Iris pigment epithelial cell (primary cell): ENCODE measurements at places on chromosomes 16 and 17.

DNA sequence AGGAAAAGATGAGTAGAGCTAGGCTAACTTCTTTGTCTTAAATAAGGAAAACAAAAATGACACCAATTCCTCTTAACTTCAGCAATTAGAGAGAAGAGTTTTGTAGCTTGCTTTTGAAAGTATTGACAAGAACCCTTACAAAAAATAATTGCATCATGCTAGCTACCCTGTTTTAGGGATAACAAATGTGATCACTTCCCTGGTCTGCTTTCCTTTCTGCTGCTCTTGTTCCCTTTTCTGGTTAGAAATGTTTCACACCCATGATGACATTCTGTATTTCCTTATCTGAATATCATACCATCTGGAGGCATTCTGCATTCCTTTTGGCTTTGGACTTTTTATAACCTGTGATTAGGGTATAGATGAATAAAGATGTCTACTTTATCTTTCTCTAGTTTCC is 9.9 kb upstream of the SMIM36 start:
- no peak for DNase-seq

- DNase-seq, result no peak
Measured at GRCh38 chr16:76837872-76838271, 353.1 kb upstream of the MON1B start.

- no peak for DNase-seq
Measured at GRCh38 chr16:1244881-1245280, 4.4 kb downstream of the TPSAB1 start.

DNA sequence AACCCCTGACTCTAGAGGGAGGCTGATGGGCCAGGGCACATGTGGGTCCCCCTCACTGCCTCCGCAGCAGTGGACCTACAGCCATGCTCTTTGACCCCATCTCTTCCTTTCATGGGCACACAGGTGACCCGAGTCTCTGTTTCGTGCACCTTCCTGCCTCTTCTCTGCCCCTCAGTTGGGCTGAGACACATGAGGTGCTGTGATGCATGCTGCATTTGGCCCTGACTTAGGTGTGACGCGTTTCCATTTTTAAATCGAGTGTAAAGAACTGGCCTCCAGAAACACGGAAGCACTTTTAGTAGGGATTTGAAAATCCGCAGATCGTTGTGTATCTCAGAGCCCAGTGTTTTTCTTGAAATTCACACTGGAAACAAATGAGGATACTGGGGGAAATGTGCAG is 24.6 kb downstream of the C16orf90 start:
- no peak for DNase-seq

DNA sequence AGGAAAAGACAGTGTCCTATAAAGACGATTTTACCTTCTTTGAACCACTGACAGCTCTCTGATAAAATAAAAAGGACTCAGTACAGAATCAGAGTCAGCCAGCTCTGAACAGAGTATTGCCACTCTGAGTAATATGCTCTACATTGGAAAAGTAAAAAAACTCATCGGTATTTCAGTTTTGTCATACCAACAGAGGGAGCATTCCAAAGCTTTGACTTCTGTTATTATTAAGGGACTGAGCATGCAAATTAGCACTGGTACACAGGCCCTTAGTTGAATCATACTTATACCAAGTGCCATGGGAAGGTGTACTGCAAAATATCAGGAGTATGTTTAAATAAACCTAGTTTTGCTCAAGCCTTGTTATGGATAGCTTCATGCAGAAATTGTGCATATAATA is 509.0 kb upstream of the KIF2B start:
- no peak for DNase-seq

DNA sequence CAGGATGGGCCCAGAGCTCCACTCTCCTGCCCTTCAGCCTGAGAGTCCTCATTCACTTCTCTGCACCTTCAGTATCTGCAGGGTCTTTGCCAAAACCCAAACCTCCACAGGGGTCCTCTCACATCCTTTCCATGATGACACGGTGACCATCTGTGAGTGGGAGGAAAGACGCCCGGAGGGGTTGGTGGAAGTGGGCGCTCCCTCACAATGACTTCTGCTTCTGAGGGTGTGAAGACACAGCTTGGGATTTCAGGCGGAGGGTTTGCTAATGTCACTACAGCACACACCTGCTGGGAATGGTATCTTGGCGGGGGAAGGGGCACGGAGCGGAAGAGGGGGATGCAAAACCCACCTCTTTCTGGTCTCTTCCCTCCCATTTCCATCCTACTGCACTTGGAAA is 115.1 kb upstream of the SDK2 start:
- no peak for DNase-seq

DNA sequence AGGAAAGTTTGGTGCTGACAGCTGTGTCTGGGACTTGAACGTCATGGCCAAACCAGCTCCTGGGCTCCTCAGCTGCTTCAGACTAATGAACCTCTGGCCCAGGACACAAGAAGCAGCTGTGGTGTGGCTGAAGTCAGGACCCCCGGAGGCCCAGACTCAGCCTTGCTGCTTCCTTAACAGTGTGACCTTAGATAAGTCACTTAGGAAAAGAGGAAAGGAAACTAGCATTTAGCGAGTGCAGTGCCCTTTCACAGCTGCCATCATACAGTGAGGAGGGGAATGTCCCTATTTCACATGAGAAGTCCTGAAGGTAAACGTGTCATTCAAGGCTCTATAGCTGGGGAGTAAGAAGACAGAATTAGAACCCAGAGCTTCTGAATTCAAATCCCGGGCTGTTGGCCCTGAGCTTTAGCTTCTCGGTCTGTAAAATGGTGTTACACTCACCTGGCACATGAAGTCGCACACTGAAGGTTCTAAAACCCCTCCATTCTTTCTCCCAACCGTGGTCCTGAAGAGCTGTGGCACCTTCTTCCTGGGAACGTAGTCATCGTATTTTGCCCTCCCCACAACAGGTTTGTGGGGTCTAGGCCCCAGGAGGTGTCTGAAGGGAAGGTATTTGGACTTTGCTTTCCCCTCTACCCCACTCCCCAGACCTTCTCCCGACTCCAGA is 910 bp upstream of the RAMP2 start:
- no peak for DNase-seq

GRCh38 chr17:2295575-2295974 is 8.0 kb downstream of the SMG6 start:
- no peak for DNase-seq

DNA sequence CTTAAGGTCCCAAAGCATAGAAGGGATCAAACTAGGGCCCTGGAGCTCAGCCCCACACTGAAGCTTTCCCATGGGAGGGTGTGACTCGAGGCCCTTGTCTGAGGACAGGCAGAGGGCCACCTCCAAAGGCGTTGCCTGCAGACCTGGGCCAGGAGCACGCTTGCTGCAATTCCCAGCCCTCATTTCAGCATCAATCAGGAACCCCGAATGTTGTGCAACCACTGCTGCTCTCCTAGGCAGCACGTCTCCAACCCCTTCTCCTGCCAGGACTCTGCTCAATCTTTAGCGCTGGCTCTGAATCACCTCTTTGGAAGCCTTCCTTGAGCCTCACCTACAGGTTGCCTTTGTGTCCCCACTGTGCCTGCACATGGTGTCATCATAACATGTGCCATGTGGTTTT is 14.0 kb upstream of the ATP2C2 start:
- DNase-seq, result no peak

GRCh38 chr16:66711581-66711980 is 15.0 kb upstream of the CMTM4 start:
- no peak for DNase-seq

- DNase-seq, result no peak
Measured at GRCh38 chr17:29665481-29665810, 42.7 kb upstream of the CORO6 start.

GRCh38 chr17:17367931-17368330 is 64.8 kb downstream of the NT5M start:
- DNase-seq, result no peak

DNA sequence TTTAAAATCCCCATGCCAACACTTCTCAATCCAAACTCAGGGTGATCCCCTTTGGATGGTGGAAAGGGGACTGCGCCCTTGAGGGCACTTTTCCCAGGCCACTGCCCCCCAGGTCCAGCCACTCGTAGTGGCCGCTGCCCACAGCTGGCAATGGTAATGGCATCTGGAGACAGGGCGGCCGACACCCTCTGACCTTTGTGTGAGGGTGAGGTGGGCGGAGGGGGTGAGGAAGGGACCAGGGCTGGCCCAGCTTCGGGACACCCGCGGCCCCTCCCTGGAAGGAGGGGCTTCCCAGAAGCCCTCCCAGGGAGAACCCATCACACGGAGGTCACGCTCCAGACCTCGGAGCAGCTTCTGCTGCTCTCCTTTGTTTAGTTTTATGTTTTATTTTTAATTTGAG is 289.7 kb downstream of the FOXL1 start:
- no peak for DNase-seq

GRCh38 chr17:79843474-79843815 is 4.2 kb upstream of the CBX4 start:
- peak; percentile 17 for DNase-seq

GRCh38 chr16:9791556-9791955 is 390.7 kb downstream of the GRIN2A start:
- no peak for DNase-seq

DNA sequence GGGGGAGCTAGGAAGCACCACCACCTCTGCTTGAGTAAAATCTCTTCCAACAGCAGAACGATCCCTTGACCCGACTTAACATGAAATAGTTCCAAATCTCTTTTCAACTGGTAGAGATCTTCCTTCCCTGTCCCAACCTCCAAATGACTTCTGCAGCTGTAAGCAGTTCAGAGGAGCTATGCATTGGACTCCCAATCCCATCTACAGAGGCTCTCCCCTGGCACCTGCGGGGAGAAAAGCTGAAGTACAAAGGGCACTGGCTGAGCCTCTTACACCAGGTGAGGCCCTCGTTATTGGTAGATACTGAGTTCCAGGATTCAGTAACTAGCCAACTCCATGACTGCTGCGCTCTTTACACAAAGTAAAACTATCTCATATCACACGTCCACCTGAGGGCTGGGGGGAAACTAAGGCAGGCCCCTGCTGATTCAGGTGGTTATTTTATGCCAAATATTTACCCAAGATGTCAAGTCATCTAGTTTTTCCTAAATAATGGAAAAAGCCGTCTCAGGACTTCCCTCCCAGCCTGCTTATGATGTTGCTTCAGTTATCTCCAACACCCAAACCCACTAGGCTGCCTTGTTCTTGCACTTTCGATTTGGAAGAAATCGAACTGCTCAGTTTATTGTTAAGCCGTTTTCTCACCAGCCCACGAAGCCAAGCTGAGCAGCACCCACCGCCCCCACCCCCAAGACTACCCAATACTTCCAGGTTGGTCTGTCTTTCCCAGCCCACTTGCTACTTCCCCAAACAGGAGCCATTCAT is 3.2 kb downstream of the ACTG1 start:
- DNase-seq, result peak; percentile 35

DNA sequence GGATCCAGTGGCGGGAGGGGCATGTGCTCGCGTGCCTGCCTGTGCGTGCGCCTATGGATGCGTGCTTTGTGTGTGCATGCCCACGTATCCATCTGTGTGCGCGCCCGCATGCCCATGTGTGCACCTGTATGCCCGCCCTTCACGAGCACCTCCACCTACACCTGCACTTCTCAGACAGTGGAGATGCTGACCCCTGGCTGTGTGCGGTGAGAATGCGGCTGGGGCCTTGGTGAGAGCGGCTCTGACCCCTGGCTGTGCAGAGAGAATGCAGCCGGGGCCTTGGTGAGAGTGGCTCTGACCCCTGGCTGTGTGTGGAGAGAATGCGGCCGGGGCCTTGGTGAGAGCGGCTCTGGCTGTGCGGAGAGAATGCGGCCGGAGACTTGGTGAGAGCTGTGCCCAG is 33.9 kb downstream of the AXIN1 start:
- DNase-seq, result no peak

DNA sequence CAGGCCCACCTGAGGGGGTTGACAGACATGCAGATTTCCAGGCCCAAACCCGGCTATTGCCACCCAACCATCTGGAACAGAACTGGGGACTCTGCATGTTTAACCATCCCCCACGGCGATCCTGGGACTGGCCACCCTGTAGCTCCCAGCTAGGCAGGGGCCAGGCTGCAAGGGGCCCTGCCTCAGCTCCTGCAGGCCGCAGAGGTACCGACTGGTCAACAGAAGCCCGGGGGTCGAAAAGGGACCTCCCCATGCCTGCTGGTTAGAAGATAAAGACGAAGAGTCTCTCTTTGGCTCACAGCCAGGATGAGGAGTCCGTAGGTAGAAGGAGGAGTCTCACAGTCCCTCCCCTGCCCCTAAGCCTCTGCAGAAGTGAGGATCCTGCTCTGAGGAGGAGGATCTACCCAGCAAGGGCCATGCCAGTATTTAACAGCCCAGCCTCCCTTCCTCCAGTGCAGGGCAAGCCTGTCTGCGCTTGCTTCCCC is 223.4 kb upstream of the TNRC6C start:
- no peak for DNase-seq

DNA sequence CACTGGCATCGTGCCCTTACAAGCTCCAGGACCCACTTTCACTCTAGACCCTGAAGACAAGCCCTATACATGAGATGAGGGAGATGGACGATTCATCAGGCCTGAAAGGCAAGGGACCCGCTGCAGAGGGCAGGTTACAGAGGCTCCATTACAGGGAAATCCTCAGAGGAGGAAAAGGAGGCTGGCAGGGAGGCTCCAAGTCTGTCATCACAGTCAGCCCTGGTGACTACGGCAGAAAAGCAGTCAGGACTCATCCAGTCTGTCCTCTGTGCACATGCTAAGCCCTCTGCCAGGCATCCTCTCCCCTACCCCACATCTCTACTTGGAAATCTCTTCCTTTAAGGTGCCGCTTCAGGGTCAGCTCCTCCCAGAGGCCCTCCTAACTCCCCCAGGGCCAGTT is 197.7 kb upstream of the CDH5 start:
- no peak for DNase-seq

- peak; percentile 81 for DNase-seq
Measured at GRCh38 chr17:48544349-48545021, 424 bp downstream of the HOXB2 start.

GRCh38 chr17:20033415-20033814 is 24.3 kb downstream of the SPECC1 start:
- no peak for DNase-seq

GRCh38 chr16:12387786-12388185 is 411.3 kb downstream of the SNX29 start:
- DNase-seq, result no peak

DNA sequence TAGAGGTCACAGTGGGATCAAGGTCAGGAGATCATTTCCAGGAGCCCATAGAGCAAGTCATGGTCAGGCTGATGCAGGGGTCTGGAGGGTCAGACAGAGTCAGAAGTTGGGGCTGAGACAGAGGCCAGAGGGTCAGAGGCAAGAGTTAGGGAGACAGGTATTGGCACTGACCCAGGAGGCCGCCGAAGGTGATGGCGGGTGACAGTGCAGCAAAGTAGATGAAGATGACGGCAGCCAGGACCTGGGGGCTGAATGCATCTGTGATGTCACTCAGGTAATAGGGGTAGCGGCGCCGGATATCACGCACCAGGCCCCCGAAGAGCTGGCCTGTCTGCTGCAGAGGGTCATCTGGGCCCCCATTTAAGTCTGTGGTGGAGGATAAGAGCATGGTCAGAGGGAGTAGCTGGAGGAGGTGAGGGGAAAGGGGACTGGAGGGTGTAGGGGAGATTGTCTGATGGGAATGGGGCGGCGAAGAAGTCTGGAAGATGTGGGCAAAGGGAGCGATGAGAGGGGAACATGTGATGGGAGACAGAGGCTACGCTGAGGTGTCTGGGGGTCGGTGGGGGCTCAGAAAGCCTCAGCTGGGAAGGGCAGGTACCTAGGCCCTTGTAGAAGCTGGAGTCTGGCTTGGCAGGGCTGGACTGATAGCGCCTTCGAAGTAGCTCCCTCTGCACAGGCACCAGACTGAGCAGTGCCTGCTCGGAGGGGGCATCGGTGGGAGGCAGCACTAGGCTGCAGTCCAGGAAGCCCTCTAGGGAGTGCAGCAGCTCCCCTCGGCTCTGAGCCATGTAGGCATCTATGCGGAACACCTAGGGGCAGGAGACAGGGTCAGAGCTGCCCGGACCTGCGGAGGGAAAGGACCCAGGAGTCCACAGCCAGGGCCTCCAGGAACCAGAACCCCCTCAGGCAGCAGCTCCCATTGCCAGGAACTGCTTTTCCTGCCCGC is 9.8 kb downstream of the SLC4A1 start:
- no peak for DNase-seq
